ENCODE measurements at places on chromosomes 16 and 17.

DNA sequence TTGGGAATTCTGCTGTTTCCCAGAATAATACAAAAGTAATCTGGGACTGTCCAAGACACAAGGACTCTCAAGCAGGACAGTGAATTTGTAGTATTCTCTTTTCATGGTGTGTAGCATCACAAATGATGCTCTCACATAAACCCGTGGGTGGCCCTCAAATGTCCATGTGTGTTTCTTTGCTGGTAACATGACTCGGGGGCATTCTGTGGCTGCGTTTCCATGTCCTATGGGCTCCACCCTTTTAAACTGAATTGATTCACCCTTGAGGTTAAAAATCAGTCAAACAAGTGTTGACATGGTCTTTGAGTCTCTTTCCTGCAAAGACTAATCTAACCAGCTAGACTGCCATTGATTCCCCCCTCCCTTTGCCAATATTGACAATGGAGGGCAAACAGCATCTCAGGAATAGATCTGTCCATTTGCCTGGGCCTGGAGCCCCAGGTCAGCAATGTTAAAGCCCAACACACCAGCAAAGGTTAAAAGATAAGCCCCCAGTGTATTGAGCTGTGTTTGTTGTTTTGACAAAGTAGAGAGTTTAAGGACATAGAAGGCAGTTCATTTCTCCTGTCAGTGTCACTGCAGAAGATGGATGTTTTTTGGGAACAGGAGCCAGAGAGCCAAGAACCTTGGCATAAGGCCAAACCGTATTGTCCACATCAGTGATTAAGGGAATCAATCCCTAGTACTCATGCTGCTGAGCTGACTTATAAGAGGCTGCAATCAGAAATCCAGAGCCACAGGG lies 117.1 kb upstream of the COX10 start:
- DNase-seq = no peak

DNA sequence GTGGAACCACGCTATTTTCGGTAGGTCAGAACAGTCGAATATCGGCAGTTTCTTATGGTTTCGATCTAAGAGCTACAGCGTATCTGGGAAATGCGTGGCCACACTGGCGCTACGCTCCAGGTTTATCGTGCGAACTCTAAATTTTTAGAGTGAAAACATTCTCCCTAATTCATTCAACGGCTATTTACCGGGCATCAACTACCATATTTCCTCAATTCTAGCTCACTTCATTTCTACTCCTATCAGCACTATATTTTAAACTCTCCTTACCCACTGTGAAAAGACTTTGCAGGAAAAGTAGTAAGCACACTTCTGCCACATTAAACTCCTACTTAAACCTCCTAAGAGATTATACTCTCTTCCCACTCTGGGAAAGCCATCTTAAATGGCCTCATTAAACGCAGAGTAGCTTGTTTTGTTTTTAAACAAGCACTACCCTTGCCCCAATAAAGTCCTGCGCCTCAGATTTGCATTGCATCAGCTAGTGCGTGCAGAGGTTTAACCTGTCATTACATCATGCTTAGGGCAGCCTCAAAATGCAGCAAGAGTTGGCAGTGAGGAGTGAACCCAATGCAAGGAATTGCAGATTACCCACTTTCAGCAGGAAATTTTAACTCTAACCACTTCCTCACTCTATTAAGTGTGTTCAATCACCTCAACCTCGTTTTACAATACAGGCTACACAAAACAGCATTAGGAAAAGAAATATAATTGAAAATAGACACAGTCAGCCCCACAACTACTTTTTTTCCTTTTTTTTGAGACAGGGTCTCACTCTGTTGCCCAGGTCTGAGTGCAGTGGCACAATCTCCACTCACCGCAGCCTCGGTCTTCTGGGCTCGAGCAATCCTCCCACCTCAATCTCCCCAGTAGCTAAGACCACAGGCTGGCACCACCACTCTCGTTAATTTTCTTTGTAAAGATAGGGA lies 18.8 kb downstream of the SIAH1 start:
- DNase-seq = peak; percentile 88

- DNase-seq = no peak
Measured at GRCh38 chr17:74859459-74860228, at the start of gene GRIN2C. Gene GRIN2C, minus strand, starts transcription at chr17:74859885. Its CDS starts 4,793 bp downstream, at chr17:74855092.

DNA sequence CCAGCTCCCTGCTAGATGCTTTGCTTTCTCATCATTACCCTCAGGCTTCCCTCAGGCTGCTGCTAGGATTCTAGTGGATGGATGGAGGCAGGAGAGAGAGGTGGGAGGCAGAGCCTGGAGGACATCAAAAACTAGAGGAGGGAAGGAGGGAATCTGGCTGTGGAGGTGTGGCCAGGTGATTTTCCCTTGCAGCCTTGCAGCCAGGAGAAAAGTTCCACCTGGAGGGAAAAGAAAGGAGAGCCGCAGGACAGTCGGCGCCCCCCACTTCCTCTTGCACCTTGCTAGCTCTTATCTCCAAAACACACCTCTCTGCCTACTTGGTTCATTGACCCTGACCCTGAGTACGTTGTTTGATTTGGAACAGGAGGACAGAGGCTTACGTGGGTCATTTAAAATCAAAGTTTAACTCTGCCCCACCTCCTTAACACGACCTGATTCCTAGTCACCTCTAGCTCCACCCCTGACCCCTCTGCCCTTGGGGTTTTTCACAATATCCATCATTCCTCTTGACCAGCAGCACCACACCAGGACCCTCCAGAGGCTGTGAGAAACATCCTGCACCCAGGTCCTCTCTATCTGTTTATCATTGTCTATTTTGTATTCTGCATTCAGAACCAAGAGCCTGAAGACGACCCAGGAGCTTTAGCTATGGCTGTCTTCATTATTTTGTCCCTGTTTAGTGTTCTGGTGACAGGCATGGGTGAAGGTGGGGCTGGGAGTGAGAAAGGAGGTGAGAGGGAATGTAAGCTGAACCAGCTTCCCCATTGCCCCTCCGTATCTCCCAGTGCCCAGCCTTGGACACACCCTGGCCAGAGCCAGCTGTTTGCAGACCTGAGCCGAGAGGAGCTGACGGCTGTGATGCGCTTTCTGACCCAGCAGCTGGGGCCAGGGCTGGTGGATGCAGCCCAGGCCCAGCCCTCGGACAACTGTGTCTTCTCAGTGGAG lies 15.9 kb downstream of the AOC3 start:
- DNase-seq = no peak

DNA sequence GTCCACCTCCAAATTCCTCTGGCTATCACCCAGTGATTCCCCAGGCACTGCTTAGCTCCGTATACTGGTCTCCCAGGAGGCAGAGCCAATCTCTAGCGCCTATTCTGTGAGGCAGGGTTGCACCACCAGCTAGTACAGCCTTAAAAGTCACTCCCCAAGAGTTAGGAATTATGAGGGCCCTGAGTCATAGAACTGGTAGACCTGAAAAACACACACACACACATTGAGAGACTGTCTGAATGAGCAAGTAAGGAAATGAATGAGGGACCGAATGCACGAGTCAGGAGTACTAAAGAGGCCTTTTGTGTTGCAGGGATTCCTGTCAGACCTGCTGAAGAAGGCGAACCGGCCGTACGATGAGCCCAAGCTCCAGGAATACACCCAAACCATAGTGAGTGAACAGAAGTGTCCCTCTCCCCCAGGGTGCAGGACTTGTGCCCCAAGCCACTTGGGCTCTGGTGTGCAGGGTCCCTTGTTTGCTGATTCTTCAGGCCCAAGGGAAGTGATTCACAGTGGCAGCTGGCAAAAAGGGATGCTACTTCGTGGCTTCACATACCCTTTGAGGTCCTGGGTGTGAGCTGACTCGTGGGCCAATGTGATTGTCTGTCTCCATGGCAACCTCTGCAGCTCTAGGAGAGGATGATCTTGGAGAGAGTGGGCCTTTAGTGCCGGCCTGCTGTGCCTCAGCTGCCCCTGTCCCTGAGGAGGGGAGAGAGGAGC lies 24.7 kb downstream of the CALB2 start:
- no peak for DNase-seq

- no peak for DNase-seq
Measured at GRCh38 chr17:48045316-48046001, 2.7 kb upstream of the NFE2L1 start.

GRCh38 chr17:53101706-53102105 lies 721.0 kb upstream of the KIF2B start:
- DNase-seq = no peak

GRCh38 chr17:69220098-69220497 lies 8.5 kb downstream of the ABCA10 start:
- no peak for DNase-seq

- no peak for DNase-seq
Measured at GRCh38 chr17:51595826-51596398, 335.6 kb downstream of the UTP18 start.

GRCh38 chr17:44912763-44913544 lies 2.3 kb downstream of the GFAP start:
- no peak for DNase-seq

DNA sequence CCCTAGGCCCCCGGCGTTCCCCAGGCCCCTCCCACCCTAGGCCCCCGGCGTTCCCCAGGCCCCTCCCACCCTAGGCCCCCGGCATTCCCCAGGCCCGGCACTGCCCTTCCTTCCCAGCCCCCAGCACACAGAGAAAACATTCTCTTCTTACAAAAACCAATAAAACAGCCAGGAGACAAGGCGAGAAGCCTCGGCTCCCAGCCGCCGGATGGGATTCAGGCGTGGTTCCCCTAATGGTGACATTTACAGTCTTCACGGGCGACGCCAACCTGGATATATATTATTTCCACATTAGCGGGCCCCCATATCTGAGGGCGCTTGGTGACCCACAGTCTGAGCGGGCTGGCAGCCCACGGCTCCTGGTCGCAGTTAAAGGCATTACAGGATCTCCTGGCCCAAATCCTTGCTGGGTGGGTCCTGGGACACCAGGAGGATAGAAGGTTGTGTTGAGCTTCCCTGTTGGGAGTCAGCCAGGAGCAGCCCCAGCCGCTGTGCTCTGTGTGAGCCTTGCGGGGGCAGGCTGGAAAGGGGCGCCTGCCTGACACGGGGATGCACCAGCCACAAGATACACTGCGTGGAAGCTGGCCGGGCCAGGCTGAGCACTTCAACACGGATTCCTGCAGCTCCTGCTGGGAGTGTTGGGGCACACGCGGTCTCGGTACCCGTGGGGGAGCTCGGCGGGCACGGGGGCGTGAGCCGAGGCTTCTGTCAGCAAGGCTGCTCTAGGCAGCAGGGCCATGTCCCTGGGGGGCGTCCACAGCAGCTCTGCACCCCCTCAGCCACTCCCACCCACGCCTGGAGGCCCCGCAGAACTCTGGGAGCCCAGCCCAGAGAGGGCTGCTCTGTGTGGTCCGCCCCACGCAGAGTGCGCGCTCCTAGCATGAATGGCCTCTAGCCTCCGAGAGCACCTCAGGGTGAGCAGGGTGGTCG lies 83.7 kb downstream of the LMF1 start:
- DNase-seq = no peak

DNA sequence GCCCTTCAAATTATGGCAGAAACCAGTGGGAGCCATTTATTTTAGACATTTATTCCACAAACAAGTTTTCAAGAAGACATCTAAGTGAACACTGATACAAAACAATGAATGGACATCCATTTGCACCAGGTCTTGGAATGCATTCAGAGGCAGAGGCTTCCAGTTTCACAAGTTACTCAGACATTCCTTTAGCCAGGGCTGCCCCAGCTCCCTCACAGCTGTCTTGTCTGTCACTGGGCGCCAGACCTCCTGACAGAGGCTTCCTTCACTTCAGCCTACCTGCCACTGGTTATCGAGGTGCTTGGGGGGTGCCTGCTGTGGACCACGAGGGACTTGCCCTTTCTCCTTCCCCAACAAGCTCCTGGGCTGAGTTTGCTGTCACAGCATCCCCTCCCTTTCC lies 19.2 kb downstream of the AQP8 start:
- DNase-seq = no peak

GRCh38 chr16:49463529-49463928 lies 89.9 kb downstream of the C16orf78 start:
- DNase-seq = no peak

- no peak for DNase-seq
Measured at GRCh38 chr16:1906055-1906845, 12.0 kb downstream of the HS3ST6 start.

- DNase-seq = peak; percentile 76
Measured at GRCh38 chr17:42673885-42674754, 2.7 kb downstream of the PLEKHH3 start.

DNA sequence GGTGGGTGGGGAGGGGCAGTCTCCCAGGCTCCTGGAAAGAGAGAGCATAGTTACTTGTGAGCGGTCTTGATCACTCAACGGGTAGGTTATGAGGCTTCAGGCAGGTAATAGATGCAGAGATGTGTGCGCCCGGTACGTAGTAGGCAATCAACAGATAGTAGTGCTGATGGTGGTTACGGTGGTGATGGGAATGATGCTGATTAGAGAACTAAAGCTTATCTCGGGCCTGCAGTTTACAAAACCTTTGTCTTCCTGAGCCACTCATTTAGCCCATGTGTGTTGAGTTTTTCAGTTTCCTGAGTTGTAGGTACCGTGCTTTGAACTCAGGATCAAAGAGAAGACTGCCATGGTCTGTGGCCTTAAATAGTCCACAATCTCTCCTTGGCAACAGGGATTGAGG lies 401.0 kb downstream of the SNX29 start:
- no peak for DNase-seq

DNA sequence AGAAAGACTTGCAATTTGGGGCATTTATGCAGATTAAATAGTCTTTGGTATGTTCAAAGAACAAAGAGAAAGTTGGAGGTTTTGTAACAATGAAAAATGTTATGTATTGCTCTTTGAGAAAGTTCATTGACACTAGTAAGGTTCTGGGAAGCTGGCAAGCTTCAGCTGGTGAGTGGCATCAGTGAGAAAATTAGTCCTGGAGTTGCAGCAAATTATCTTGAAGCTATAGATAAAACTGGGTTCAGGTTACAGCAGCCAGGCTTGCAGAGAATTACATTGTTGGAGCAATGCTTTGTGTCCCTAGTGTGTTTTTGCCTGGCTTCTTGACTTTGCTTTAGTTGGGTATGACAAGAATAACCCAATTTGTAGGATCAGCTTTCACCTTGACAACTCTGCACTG lies 221.2 kb downstream of the CDH13 start:
- DNase-seq = no peak

- DNase-seq = peak; percentile 44
Measured at GRCh38 chr16:81035975-81036750, 521 bp downstream of the ATMIN start.

DNA sequence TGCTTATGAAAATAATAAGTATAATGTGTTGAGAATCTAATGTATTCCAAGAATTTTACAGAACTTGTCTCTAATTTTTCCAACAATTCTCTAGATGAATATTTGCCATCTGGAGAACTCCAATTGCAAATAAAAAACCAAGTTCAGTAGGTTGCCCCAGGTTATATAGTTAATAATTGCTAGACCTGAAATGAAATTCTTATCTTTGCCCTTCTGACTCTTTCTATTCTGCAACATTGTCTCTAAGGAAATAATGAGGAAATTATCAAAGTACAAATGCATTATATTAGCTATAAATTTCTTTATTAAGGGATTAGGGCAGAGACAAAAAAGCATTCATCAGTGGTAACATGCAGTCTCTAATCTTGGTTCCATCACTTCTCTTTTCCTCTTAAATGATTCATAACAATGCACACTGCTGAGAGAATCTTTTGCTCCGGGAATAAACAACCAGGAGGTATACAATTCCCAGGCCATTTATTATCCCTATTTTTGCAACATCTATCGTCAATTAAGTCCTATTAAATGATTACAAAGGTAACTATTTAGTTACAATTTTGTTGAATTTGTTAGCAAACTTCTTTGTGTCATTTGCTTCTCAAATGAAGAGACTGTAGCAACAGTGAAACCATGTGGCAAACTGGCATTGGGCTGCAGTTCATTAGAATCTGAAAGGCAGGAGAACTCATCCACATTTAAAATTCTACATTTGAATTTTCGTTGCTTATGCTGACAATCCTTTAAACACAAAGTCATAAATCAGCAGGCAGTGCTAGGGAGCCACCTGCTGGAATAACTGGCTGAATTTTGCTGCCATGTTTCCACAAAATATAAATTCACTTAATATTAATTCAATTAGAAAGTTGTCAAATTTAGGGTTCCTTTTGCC lies 349.6 kb downstream of the KIF2B start:
- DNase-seq = peak; percentile 47
